ENCODE measurements at places on chromosomes 6 and 20.

DNA sequence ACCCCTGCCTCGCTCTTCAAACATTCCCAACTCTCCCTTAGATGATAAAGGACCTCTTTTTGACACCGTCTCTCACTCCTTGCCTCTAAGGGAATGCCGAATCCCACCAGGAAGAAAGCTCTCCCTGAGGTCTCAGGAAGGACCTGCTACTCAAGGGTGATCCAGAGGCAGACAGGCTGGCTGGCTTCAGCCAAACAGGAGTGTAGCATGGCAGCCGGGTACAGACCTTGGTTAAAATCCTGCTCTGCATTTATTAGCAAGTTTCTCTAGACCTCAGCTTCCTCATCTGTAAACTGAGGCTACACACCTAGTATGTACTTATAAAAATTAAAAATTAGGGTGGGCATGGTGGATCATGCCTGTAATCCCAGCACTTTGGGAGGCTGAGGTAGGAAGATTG is 17.2 kb downstream of the MAP1LC3A start:
- no peak for DNase-seq

- no peak for DNase-seq
Observed at GRCh38 chr20:59002874-59003399, 4.1 kb downstream of the CTSZ start.

GRCh38 chr6:37547564-37548061 is 47.9 kb upstream of the CCDC167 start:
- peak; percentile 63 for DNase-seq

- DNase-seq = no peak
Observed at GRCh38 chr6:90388395-90388794, 91.8 kb upstream of the BACH2 start.

GRCh38 chr6:166675736-166676135 is 48.7 kb upstream of the RPS6KA2 start:
- no peak for DNase-seq

GRCh38 chr20:37529214-37529967 is 1.7 kb upstream of the BLCAP start:
- DNase-seq = no peak

DNA sequence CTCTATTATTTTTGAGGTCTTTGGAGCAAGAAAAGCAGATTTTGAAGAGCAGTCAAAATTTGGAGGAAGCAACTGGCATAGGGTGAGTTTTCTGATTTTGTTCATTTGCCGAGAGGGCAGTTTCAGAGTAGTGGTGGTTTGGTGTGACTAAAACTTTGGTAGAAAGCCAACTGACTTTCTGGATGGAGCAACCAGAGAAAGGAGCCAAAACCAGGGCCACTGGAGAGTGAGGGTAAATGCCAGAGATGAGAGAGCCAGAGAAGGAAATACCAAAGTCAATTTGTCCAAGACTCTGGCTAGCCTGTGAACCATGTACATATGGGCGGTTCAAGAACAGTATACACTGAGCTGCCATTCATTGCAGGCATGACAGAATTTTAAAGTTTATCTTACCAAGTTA is 40.5 kb upstream of the ZBTB24 start:
- DNase-seq = peak; percentile 95

GRCh38 chr6:134293659-134294161 is 24.2 kb downstream of the SGK1 start:
- DNase-seq = no peak

DNA sequence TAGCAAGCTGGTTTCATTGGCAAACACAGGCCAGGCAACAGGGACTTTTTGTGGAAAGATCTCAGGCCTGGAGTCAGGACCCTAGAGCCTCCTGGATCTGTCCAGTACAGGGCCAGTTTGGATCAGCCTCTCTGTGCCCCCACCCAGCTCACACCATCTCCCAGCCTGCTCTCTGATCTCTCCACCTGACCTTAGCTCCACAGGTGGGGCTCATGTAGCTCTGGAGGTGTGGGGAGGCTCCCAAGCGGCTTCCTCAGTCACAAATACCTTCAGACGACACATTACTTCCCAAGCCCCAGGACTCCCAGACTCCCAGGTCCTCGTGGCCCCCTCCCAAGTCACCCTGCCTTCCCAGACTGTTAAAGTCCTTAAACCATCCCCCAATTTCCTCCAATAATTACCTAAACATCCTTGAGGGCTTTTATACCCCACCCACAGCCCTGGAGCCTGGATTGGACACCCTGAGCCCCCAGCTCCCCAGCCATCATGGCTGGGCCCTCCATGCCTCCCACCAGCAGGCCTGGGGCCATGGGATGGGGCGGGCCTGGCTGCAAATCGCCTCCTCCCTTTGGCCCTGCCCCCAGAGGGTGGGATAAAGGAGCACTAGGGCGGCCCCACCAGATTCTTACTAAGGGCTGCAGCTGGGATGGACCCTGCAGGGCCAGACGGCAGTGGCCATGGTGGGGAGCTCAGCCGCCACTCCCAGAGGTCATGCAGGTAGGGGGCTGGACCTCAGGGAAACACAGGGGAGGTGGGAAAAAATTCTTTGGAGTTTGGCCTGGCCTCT is 15.9 kb upstream of the FANCE start:
- no peak for DNase-seq

- no peak for DNase-seq
Observed at GRCh38 chr6:51630011-51630410, 457.4 kb downstream of the PKHD1 start.

GRCh38 chr6:1310628-1311399 is 1.1 kb upstream of the FOXQ1 start:
- no peak for DNase-seq

DNA sequence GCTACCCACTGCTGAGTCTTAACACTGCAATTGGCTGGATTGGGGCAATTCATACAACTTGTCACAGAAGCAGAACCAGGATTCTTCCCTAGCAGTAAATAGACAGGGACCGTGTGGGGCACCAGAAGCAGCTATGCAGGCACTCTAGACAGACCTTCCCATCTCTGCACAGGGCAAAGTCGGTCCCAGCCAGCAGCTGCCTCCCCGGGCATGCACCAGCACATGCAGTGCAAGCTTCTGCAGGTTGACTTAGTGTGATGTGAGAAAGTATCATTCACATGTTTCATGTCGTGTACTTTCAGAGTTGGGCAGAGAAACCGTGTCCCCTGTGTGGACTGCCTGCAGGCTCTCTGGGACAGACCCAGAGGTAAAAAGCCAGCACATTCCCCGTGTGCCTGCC is 98.0 kb upstream of the FOXA2 start:
- DNase-seq = no peak

- no peak for DNase-seq
Observed at GRCh38 chr6:25137916-25138232, 141.3 kb upstream of the CARMIL1 start.

DNA sequence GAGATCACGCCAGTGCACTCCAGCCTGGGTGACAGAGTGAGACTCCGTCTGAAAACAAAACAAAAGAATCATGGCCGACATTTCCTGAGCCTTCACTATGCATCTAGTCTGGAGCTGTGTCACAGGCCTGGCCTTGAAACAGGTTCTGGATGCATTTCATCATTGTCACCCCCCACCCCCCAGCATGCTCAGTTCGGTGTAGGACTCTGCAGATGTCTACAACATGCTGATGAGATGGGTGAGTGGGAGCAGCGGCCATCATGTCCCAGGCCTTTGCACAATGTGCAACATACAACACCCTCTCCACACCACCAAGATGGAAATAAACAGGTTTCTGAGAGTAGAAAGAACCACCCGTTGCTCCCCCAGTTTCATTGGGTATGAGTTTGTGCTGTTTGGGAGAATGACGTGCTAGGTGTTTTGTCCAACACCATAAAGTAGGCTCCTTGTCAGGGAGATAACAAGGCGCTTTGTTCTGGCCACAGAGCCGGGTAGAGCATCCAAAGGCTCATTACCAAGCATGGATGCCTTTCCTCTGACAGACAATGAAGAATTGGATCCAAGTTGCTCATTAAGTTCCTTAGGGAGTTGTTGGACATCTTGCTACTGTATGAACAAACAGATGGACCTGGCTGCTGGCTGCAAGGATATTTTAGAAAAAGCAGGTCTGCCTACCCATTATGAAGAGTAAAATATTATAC is 22.1 kb downstream of the SNHG17 start:
- DNase-seq = peak; percentile 53

GRCh38 chr6:11762794-11763459 is 15.7 kb downstream of the ADTRP start:
- peak; percentile 52 for DNase-seq

DNA sequence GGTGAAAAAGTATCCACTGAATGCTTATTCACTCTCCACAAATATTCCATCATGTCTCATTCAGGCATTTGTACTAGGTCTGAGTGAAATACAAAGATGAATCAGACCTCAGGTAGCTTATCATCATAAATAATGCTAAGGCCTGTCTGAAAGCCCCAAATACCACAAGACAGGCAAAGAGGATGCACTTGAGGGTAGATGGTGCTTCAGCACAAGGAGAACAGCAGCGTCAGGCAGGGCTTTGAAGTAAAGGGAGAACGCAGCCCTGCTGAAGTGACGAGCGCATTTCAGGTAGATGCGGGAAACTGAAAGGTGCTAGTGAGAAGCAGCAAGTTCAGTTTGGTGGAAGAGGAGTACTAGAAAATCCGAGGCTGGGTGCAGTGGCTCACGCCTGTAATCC is 38.7 kb downstream of the MAP3K5 start:
- DNase-seq = no peak

GRCh38 chr6:136290410-136291010 is 864 bp upstream of the BCLAF1 start:
- peak; percentile 93 for DNase-seq

DNA sequence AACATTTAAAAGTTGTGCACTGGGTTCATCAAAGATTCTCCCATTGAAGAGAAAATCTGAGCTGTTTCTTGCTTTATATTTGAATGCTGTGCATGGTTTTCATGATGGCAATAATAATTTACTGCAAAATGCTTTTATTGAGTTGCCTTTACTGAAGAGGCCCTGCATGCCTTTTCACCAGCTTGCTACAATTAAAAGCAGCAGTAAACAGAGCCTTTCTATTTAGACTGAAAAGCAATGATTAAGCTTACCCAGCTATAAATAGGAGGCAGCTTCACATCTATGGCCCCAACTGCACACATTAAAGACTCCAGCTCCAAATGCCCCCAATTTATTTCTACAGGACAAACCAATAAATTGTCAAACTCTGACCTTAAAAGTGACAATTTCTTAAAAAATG is 70.3 kb downstream of the ANKEF1 start:
- DNase-seq = no peak

- DNase-seq = no peak
Observed at GRCh38 chr20:63573647-63574131, 350 bp downstream of the HELZ2 start.

GRCh38 chr6:154791556-154792317 is 58.5 kb downstream of the SCAF8 start:
- peak; percentile 35 for DNase-seq

DNA sequence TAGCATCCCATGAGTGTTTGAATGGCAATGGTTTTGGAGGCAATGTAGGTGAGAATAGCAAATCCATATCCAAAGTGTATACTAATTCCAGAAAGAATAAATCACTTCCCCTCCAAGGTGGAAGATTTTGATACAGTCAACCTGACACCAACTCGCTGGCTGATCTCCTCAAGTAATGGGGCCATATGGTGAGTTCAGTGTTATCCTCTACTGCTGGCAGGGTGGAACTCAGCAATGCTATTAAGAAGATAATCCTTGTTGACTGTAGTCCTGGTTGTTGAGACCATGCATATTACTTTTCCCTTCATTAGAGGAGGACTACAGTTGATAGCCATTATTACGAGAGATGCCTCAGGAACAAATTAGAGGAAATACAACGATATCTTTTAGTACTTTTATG is 17.8 kb upstream of the HLA-DQB1 start:
- no peak for DNase-seq

- DNase-seq = no peak
Observed at GRCh38 chr6:38248500-38249234, 391.1 kb downstream of the BTBD9 start.

DNA sequence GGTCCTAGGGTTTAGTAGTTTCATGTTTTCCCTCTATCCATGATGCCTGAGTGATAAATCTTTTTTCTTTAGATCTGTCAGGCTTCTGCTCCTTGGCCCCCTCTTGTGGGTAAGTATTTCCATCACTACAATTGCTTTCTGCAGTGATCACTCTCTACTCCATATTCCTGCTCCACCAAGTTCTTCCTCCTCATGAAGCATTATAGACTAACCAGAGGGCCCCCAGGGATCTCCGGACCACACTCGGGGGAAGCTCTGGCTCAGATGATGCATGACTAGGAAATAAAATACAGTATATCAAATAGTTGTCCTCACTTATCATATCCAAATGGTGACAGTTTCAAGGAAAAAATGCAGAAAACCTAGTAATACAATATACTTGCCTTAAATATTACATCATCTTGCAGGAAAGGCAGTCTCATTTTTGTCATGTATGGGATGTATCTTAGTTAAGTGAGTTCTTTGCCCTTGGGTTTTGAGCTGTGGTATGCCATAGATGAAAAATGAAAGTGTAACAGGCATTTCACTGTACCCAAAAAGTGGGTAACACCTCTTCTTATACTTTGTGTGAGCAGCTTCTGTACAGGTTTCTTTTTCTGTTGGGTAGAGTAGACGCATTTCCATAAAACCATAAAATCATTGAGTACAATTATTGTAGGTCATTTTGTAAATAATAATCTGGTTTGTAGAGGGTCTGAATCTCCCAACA is 200.9 kb upstream of the EYA4 start:
- DNase-seq = peak; percentile 16

GRCh38 chr6:10205892-10206291 is 209.0 kb downstream of the TFAP2A start:
- no peak for DNase-seq

DNA sequence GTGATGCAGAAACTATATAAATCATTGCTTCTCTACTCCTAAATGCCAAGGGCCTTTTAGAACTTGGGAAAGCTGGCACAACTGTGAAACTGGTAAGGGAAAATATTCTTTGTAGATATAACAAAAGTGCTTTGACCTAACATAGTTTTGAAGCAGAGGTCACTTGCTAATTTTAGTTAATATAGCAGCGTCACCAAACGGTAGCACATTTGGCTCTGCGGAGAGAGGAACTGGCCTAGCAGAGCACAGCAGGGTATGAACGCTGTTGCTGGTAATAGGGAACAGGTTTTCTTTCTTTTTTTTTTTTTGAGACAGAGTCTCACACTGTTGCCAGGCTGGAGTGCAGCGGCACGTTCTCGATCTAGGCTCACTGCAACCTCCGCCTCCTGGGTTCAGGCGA is 67.4 kb downstream of the ECT2L start:
- no peak for DNase-seq

- DNase-seq = no peak
Observed at GRCh38 chr20:36471885-36472636, 69.3 kb upstream of the MYL9 start.

- DNase-seq = peak; percentile 52
Observed at GRCh38 chr6:157274471-157275226, 48.7 kb downstream of the TMEM242 start.

DNA sequence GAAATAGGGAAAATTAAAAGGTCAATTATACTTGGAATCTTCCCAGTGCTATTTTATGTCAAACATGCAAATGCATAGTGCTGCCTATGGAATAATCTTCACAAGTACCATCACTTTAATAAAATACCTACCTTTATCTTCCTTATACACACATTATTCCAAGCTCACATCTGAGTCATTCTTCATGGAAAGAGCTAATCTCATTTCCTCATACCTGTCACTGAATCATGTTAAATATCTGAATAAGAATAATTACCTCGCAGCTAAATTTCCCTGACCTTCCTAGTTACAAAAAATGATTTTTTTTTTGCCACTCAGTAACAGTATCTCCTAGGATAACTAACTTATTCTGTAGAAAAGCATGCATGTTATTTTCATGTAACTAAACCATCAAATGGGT is 661.4 kb upstream of the HS3ST5 start:
- DNase-seq = no peak

All from fibroblast of the aortic adventitia (primary cell).